Thoracic aorta (tissue), 2 donors: ENCODE measurements at places on chromosomes 2 and 18. TPM values are rescaled to one million over a fixed set of nuclear protein-coding genes. Genes with fewer than 3 reads are reported as not detected.

The CCDC85A gene
- 3.7 TPM for total RNA-seq

- no peaks in the 10 kb centered on the region for H3K4me1 ChIP-seq
- no peak overlapping the region for H3K4me3 ChIP-seq
- peaks cover 5% of the 10 kb centered on the region for H3K36me3 ChIP-seq
- H3K27ac ChIP-seq, result no peak overlapping the region
Observed at GRCh38 chr2:241185961-241186360, 2.5 kb upstream of the ANO7 start.

- no peak overlapping the region for H3K4me3 ChIP-seq
- no peaks in the 10 kb centered on the region for H3K36me3 ChIP-seq
- no peaks in the 10 kb centered on the region for H3K27me3 ChIP-seq
- no peak for DNase-seq
- no peak overlapping the region for H3K27ac ChIP-seq
- no peaks in the 10 kb centered on the region for H3K4me1 ChIP-seq
Observed at GRCh38 chr2:241775223-241776177, 1.1 kb upstream of the GAL3ST2 start.

GRCh38 chr2:156110890-156111289 is 221.6 kb downstream of the NR4A2 start:
- H3K4me3 ChIP-seq, result no peak overlapping the region
- no peaks in the 10 kb centered on the region for H3K36me3 ChIP-seq
- H3K27ac ChIP-seq, result no peak overlapping the region
- no peaks in the 10 kb centered on the region for H3K27me3 ChIP-seq

DNA sequence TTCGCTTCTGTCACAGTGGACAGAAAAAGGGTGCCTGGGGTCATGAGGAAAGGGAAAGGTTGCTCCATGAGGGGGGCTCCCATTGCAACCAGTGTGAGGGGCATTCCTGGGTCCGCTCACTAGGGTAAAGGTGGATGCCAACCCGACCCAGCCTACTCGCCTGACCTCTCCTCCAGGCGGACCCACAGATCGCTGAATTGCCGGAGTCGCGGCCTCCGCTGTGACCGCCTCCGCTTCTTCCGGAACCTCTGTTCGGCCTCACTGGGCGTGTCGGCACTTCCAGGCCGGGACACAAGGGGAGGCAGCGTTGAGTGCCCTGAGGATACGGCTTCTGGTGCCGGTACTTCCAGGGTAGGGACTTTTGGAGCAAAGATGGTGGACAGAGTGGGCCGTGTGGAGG is 57.1 kb downstream of the TRABD2A start:
- no peaks in the 10 kb centered on the region for H3K36me3 ChIP-seq
- no peak overlapping the region for H3K4me3 ChIP-seq
- H3K27ac ChIP-seq, result no peak overlapping the region
- DNase-seq, result no peak
- H3K4me1 ChIP-seq, result no peaks in the 10 kb centered on the region
